Stimulated activated CD8-positive, alpha-beta memory T cell treated with anti-CD3 and anti-CD28 coated beads, Interleukin-4, amount 100 ng/mL, for 1 hour (primary cell): ENCODE measurements at places on chromosomes 13 and 19.

GRCh38 chr13:44292545-44292944 lies 81.1 kb upstream of the SERP2 start:
- no peak for DNase-seq

DNA sequence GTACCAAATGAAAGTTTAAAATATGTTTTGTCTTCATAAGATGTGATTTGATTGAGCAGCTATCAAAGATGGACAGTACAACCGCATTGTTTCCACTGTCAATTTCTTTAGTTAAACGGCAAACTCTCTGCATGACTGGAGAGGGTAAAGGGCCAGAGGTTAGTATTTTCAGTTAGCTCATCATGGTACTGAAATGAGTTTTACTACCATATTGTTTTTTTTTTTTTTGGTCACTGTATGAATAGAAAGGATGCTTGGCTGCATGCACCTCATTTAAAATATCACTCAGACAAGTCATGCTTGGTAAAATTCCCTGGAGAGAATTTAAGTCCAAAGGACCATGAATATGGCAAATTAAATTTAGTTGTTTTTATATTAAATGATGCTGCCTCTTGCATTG lies 942.1 kb upstream of the SPRY2 start:
- DNase-seq: no peak

DNA sequence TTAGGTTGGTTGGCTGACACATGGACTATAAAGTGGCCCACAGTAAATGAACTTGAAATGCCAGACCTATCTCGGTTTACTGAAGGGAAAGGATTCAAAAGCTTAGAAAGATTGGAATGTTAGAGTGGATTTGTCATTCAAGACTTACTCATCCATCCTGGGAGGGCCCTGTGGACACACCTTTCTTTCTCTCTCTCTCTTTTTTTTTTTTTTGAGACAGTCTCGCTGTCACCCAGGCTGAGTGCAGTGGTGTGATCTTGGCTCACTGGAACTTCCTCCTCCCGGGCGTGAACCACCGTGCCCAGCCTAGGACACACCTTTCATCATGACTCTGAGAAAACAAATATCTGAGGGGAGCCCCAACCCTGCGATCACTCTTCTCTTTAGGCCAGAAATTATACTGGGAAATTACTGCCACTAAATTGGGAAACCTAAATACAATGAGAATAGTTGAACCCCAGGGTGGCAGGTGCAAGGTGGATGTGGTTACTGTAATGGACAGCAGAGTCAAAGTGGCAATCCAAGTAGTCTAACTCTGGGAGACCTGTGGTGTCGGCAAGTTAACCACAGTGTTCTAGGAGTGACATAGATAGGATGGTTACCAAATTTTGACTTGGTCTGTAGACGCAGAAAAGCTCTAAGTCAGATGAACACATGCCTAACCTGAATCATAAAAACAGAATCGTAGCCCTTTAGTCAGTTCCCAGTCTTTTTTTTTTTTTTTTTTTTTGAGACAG lies 47.1 kb upstream of the ZMYM5 start:
- DNase-seq: no peak

- DNase-seq: no peak
Measured at GRCh38 chr19:58582985-58583384, 9.8 kb upstream of the MZF1 start.

DNA sequence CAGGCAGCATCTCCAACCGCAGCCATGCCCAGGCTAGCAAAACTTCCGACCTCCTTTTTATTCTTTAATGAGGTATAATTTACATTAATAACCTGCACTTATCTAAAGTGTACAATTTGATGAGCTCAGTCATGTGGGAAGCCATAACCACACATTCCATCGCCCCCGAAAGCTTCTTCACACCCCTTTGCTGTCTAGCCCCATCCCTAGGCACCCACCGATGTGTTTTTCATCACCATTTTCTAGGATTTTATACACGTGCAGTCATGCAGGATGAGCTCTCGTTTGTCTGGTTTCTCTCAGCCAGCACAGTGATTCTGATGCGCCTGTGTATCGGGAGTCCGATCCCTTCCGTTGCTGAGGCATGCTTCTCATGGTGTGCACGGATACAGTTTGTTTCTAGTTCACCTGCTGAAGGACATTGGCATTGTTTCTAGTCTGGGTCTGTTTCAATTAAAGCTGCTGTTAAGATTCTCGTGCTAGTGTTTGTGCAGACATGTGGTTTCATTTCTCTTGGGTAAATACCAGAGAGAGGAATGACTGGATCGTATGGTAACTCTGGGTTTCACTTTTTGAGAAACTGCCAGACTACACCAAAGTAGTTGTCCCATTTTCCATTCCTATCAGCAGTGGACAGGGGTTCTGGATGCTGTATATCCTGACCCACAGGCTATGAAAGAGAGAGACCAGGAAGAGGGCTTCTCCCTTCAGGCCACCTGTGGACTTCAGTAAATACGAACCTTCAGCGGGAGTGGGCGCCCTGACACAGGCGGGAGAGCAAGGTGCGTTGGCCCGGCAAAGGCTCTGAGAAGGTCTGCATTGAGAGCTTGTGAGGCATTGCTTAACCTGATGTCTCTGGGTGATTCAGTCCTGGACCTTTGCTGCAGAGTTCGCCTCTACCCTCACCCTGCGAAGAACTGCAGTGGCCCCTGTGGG lies 4.9 kb downstream of the AP1M1 start:
- no peak for DNase-seq

DNA sequence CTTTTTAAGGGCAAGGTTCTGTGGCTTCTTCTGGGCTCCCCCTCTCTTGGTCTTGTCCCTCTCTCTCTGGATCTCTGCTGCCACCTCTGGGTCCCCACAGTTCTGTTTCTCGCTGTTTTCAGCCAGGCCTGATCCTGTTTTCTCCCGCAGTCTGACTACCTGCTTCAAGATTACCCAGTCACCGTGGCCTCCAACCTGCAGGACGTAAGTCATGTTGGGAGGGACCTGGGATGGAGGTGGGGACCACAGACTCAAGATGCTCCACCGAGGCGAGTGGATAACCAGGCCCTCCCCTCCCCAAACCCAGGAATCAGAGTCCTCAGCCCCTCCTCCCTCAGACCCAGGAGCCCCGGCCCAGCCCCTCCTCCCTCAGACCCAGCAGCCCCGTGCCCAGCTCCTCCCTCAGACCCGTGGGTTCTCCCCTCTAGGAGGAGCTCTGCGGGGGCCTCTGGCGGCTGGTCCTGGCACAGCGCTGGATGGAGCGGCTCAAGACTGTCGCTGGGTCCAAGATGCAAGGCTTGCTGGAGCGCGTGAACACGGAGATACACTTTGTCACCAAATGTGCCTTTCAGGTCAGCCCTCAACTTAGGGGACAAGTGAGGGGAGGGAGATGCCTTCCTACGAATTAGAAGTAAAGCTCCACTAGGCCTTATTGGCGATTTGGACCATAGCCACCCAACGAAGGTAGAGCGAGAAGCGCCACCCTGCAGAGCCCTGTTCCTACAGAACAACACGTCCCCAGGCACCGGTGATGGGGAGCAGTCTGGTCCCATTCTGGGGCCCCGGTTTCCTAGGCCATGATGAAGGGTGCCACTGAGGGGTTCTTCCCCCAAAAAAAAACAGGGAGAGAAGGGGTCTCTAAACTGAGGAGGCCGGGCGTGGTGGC lies 2.2 kb downstream of the FLT3LG start:
- peak; percentile 45 for DNase-seq

DNA sequence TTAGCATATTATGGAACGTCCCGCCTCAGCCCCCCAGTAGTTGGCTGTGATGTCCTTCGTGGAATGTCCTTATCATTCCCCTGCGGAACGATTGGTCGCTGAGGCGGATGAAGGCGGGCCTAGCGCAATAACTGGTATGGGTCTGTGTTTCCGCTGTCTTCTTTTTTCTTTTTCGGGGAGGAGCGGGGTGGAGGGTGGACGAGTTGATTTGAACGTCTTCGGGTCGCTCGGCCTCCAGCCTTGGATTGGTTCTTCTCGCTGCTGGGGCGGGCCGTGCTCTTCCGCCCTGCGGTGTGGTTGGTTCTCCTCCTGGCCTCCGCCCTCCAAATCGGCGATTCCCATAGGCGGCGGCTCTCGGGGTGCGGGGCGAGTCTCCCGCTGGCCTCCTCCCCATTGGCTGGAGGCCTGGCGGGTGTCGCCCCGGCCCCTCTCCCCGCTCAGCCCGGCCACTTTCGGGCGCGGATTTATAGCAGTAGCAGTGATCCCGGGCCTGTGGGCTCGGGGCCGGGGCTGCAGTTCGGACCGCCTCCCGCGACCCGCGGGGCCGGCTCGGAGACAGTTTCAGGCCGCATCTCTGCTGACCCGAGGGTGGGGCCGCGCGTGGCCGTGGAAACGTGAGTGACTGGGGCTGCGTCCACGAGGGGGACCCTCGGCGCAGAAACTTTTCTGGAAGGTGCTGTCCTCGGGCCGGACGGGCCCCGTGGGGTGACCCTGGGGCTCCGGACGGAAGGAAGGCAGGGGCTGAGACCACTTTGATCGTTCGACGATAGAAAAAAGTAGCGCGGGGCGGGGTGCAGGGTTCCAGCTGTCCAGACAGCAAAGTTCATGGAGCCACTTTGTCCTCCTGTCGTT lies 2.1 kb downstream of the ING1 start:
- DNase-seq: peak; percentile 92

- no peak for DNase-seq
Measured at GRCh38 chr19:40701758-40702157, 11.3 kb upstream of the NUMBL start.

DNA sequence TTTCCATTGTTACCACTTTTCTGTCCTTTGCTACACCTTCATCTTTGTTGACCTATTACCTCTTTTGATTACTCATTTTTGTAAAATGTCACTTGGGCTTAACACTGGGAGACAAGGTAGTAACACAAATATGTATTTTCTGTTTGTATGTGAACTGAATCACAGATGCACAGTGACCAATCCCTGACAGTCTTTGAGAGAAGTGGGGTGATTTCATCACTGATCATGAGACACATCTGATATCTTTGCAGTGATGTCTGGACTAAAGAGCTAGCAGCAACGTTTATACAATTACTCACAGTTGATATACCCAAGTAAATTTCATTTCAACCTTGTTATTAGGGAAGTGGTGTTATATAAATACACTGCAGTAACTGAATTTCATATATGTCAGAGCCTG lies 1397.4 kb upstream of the SPRY2 start:
- no peak for DNase-seq
